ENCODE measurements at places on chromosomes 3 and 15.

GRCh38 chr3:161557445-161558150 lies 61.0 kb downstream of the OTOL1 start:
- no peak for DNase-seq

DNA sequence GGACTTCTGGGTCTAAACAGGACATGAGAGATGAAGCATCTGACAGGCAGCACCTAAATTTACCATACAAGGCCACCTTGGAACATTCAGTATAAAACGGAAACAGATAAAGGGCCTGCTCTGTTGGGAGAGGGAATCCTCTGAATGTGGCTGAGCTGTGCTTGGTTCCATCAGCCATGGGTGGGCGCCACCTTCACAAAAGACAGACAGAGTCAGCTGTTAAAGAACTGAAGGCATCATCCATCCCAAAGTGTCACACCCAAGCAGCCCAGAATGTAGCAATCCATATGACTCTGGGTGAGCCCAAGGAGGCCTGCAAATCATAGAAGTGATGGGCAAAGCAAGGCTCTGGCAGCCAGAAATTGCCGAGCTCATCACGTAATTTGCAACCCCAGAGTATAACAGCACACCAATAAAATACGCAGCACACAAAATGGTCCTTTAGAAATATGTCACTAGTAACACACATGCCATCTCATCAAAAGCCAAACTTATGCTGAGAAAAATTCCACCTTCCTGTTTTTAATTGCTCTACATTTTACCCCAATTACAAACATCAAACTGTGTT lies 24.8 kb upstream of the RBP1 start:
- DNase-seq, result no peak

GRCh38 chr3:144085964-144086363 lies 114.3 kb downstream of the DIPK2A start:
- DNase-seq, result no peak

GRCh38 chr3:17091910-17092582 lies 207.3 kb downstream of the PLCL2 start:
- no peak for DNase-seq

- DNase-seq, result no peak
These were observed 178.0 kb upstream of the UMPS start for GRCh38 chr3:124552224-124552623.

GRCh38 chr15:77541421-77542181 lies 91.1 kb downstream of the LINGO1 start:
- DNase-seq, result no peak

GRCh38 chr3:132486099-132486498 lies 68.8 kb downstream of the DNAJC13 start:
- no peak for DNase-seq

DNA sequence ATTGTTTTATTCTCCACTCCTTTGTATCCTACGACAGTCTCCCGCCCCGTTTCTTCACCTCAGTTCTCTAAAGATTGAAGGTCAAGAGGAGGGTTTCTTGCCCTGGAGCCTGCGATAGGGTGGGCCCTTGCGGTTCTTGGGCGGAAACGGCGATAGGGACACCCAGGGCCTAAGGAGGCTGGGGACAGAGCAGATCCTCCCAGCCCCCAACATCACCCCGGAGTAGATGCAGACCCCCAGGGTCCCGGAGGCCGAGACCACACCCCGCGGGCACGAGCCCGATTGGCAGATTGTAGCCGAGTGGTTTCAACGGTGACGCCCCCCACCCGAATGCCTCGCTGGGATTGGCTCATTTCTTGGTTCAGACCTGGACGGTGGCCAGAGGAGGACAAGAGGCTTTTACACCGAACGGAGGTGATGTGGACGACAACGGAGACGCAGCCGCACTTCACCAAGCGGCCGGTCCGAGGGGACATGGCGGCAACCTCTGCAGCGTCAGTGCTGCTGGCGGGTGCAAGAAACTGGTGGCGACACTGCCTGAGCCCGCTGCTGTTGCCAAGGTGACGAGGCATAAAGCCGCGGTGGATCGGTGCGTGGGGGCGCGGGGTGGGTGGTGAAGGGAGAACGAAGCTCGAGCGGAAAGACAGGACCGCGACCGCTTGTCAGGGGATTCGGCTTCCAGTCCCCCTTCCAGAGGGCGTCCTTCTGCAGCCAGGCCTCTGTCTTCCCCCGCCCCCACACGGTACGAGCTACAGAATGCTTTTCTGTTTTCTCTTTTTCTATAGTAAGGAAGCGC lies 19.0 kb upstream of the MCF2L2 start:
- peak; percentile 84 for DNase-seq

DNA sequence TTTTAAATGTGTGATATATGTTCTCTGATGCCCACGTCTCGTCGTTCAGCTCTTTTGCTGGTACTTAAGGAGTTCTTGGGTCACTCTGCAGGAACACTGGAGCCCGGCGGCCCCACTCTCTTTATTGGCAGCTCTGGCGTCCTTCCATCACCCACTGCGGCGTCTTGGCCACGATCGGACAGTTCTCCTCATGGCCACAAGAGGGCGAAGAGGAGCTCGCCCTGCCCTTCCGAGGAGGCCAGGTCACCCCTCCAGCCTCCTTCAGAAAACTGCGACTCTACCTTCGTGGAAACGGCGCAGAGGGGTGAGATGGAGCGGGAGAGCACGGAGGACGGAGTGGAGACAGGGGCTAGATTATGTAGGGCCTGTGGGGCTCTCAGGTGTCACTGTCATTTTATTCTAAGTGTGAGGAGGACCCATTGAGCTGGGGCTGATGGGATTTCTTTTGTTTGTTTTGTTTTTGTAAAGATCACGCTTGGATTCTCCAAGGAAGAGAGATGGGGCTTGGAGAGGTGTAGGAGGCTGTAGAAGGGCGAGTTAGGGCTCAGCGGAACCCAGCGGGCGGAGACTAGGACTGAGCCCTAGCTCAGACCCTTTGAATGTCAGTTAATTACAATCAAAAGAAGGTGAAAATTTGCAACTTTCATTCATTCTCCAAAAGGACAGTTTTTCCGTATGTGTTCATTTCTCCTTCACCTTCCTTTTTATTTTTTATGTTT lies 28.0 kb upstream of the GABRA5 start:
- no peak for DNase-seq

DNA sequence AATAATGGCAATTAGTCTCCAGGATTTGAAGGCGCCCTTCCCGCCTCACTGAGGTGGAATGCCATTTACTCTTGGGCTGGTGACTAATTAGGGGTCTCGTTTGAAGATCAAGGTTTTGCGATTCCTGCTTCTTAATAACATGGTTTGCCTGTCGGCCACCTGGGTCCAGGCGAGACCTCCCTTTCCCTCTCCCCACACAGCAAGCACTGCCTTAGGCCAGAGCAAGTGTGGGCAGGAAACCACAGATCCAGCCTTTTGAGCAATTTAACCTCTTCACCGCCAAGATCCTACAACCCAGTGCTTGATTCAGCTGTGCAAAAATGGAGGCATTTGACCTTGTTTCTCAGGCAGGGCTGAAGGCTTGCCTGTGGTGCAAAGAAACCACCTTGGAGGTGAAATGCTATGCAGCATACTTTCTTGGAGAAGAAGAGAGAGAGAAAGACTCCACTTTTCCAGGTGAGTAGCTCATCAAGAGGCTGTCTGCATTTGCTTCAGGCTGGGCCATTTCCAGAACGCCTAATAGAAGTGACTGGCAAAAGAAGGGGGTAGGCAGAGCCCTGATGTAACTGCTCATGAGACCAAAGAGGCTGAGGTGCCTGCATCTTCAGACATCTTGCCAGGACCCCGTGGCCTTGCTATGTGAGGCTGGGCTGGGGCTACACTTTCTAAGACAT lies 34.1 kb upstream of the WNT5A start:
- no peak for DNase-seq

DNA sequence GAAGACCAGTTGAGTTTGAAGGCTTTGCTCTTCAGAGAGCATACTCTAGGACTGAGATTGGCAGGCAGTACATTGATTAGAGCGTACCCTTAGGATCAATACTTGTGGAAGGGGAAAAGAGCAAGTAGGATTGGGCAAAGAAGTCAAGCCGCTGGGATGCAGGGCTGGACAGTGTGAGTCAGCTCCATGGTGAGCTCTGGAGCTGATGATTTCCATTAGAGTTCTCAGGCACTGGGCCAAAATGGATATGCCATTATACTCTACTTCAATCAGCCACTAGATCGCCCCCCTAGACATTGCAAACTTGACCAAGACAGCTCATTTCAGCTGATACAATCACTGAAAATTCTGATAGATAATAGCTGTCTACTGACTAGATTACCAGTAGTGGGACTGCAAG lies 432.7 kb upstream of the ALCAM start:
- no peak for DNase-seq

DNA sequence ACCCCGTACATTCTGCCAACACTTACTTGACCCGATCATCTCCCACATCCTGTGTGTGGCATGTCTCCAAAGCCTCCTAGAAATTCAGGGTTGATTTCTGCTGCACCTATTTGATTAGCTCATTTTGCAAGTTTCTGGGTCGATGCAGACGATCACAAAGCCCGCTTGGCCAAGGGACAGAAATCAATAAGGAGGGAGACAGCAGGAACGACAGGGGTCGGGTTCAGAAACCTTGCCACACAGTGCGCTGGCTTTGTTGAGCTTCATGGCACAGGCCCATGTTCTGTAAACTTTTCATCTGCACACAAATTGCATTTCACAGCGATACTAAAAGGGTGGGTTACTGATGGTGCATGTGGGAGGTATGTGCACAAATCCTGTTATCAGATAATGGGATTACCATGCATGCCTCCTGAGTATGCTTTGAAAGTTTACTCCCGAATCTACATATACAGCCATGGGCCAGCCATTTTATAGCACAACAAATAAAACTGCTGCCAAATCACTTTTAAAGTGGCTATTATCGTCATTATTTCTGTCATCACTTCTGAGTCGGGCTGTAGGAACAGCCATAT lies 95.9 kb upstream of the ATP11B start:
- DNase-seq, result no peak

- DNase-seq, result no peak
These were observed 8.4 kb upstream of the KLF15 start for GRCh38 chr3:126365351-126366277.

DNA sequence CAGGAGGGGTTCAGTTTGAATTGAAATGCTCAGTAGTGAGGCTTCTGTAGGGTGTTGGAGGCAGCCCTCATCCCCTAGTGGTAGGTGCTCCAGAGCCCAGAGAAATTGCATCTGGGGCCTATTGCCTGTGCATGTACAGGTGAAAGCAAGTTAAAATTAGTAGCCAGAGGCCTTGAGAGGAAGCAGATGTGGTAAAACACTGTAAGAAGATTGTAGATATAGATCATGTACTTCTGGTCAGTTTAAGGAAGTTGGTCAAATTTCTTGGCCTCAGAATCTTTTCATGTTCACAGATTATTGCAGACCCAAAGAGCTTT lies 34.6 kb downstream of the IGSF10 start:
- DNase-seq, result no peak

GRCh38 chr3:19757773-19758172 lies 176.2 kb downstream of the EFHB start:
- DNase-seq, result no peak

GRCh38 chr15:28081594-28081993 lies 17.5 kb downstream of the OCA2 start:
- no peak for DNase-seq

DNA sequence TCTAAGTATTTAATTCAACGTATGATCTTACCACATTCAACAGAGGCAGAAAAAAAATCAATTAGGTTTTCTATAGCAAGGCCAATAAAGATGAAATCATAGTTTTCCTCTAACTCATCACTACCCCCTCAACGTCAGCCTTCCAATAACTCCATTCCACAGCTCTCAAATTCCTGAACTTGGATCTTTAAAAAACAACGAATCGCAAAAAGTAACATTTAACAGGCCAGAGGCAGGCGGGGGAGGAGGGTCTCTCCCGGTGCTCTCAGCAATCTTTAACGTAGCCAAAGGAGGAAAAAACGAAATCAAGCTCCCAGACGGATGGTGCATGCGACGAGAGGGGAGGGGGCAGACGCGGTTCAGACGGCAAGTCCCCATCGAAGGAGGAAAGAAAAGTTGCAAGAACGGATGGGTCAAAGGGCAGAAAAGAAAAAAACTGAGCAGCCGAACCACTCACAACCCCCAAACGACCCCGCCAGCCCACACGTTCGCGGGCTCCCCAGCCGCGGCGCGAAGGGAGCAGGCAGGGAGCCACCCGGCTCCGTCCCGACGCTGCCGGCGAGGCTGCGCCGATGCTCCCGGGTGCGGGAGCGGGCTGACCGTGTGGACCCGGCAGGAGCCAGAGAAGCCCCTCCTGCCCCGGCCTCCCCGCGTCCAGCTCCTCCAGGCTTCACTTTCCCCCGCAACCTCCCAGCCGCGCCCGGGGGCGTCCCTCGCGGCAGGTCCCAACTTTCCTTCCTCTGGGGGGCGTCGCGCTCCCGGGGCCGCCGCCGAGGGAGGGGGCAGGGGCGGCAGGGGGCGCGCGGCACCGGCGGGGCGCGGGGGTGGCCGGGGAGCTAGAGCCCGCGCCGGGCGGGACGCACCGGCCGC lies 703 bp downstream of the PEAK1 start:
- no peak for DNase-seq
